ENCODE measurements at places on chromosomes 16 and 17.
A peak's percentile ranks its signal among the peaks of the same experiment; 100 is the strongest.

DNA sequence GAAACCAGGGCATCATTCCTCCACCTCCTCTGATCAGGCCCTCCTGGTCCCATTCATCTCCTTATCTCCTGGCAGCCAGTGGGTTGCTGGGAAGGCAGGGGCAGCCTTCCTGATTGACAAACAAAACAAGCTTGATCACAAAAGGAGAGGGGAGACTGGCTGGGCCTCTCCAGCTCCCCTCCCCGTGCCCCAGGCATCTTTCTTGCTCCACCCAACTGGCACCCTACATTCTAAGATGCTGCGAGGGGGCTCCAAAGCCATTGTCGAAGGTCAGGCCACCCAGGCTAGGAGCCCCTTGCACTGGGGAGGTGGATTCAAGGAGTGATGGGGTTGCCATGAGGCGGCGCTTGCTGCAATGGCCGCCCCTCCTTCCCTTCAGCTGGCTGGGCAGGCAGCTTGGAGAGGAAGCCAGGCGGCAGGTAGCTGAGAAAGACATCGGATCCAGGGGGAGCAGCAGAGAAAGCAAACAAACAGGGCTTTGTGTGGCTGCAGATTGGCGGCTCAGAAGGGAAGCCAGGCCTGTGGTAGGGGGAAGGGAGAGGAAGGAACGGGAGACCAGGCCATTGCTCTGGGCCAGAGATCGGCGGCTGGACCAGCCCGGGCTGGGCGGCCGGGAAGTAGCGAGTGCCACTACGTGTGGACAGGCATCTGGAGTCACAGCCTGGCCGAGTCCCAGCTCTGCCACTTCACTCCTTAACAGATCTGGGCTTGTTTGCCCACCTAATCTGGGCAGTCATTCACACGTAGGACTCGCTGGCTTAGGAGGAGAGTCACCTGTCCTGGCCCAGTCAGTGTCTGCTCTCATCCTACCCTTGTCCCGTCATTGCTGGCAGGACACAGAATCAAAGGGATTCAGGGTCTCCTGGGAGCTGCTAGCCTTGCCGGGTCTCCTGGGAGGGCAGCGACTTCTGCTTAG, 12.3 kb downstream of the RAI1 start:
- DNase-seq: no peak

DNA sequence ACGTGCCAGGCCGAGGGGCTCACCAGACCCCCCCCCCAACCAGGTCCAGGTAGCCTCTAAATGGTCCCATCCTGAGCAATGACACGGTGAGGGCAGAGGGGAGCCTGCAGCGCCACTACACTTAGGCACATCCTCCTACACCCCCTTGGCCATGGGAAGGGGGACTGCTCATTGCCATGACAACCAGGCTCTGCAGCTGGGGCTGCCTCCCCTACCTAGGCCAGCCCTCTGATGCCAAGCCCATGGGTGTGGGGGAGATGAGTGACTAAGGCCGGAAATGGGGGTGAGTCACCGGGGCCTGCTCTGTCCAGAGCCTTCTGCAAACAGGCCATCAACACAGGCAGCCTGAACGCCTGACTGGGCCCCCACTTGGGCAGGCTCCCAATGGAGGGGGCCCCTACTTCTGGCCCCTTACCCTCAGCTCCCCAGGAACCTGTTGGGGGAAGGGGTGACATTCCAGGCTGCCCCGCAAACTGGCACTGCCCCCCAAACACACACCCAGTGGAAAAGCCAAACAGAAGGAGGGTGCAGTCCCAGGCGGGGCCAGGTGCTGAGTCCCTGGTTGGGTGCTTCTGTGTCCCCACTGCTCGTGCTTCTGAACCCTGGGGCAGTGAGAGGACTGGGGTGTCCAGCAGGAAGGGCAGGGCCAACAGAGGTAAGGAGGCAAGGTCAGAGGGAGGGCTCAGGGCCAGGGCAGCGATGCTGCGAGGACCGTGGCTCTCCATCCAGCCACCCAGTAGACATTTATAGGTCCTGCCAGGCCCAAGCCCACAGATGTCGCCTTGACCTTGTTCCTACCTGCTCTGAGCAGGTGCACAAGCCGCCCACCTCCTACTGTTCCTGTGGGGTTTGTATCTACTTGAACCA, 8.2 kb downstream of the PLCD3 start:
- DNase-seq: no peak

DNA sequence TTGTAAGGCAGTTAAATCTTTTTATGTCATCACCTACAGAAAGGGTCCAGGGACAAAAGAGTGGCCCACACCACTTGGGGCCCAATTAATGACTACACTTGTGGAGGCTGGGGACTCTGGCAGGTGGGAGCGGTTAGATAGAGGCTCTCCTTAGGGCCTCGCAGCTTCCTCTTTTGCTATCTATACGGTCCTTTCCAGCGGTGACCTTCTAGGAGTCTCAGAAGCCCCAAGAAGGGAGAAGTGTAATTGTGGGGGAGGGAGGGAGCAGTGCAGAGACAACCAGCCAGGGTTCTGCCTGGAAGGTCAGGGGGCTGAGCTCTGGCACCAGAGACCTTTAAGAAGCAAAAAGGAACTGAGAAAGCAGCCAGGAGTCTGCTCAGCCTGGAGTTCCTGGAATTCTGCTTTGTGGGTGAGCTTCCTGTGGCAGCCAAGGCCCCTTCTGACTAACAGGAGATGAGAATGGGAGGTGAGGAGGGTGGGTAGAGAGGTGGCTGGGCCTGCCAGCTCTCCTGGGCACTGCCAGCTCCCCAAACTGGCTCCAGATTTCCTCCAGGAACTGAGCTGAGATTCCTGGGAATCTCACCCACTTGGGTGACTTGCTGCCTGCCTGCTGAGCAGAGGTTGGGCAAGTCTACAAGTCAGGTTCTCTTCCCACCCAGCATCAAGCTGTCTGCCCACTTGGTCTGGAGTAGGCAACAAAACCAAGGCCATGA, 16.3 kb upstream of the MAP3K14 start:
- DNase-seq: no peak

GRCh38 chr17:74995847-74996246, 8.4 kb downstream of the CDR2L start:
- no peak for DNase-seq

DNA sequence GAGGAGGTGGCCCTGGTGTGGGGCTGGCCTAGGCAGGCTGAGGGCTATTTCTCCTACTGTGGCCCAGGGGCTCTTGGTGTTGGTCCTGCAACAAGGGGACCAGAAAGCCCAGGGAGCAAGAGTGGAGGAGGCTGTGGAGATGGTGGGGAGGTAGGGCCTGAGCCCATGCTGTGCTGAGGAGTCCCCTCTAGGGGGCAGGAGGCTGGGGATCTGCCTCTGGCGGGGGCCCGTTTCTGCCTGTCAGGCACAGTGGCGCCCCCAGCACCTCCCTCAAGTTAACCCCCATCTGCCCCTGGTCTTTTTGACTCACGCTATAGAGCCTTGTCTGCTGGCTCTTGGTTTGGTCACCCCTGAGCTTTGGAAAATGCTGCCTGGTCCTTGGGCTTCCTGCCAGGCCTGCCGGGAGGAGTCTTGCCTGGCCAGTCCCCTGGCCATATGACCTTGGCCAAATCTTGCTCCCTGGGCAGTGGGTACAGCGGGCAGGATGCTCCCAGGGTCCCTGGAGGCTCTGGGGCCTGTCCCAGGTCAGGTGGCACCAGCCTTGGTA, 5.9 kb downstream of the BAIAP2 start:
- no peak for DNase-seq

- no peak for DNase-seq
Observed at GRCh38 chr16:51801635-51802034, 650.6 kb upstream of the SALL1 start.

- no peak for DNase-seq
Observed at GRCh38 chr16:81458827-81459598, 14.4 kb downstream of the CMIP start.

DNA sequence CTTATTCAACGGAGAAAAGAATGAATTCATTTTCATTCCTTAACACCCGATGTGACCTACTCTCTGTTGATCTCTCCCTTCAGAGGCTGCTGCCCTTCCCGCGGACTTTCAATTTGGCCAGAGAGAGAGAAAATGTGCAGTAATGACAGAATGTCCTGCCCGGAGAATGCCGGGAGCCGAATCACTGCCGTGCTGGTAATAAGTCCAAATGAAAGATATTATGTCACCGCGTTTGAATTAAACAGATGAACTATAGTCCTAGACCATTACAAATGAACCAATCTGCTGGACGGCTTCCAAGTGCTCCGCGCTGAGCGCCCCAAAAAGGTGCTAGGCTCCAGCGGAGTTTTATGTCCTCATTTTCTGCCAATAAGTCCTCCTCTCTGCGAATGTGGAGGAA, 14.7 kb upstream of the C16orf82 start:
- DNase-seq: no peak

DNA sequence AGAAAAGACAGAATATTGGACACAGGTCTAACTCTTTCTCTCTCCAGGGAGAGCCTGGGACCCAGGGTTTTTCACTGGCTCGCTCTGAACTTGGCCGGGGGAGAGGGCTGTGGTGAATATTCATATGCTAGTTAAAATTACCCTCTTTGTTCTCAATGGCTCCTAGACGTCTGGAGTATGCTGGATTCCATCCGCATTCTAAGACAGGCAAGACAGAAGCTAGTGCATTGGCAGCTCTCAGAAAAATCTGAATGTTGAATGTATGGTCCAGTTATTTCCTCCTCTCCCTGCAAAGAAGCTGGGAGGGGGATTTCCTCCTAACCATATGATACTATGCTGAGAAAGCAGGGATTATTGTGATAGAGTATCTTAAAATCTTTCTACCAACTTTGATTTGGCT, 5.6 kb upstream of the KRT34 start:
- DNase-seq: no peak

DNA sequence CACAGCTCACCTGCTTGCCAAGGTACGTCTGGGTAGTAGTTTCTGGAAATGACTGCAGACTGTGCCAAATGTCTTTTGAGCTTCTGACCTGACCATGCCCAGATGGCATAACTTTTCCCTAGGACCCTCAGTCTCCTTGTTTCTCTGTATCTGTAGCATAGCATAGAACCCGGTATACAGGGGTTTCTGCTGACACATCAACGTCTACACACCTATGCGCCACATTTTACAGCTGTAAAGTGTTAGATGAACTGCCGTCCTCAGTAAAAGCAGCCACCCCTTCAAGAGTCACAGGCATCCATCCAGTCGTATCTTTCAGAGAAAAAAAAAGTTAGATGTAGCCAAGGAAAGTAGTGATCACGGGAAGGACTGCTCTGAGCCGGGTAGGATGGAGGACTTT, 17.4 kb downstream of the KCTD2 start:
- DNase-seq: no peak

GRCh38 chr17:28518132-28518531, 12.0 kb downstream of the FOXN1 start:
- no peak for DNase-seq

DNA sequence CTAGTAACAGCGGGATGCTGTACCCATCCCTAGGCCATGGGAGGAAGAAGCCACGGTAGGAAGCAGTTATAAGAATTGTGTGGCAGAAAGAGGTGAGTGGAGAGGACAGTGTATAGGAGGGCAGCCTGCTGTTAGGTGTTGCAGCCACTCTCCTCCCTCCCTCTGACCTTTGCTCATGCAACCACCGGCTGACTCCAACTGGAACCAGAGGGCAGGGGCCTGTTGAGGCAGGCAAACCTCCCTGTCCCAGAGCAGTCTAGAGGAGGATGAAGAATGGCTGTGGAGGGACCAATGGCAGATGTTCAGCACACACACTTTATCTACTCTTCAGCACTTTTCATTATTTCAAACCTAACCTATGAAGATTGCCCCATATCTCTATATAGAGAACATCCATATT, 2.2 kb downstream of the TXNL4B start:
- DNase-seq: no peak

GRCh38 chr16:22684574-22685458, 129.1 kb upstream of the HS3ST2 start:
- no peak for DNase-seq

GRCh38 chr17:64209983-64210382, 53.1 kb downstream of the TEX2 start:
- no peak for DNase-seq

- no peak for DNase-seq
Observed at GRCh38 chr16:9327253-9327652, 235.8 kb downstream of the HAPSTR1 start.

- DNase-seq: no peak
Observed at GRCh38 chr16:85384833-85385462, 228.2 kb upstream of the GSE1 start.

- DNase-seq: no peak
Observed at GRCh38 chr16:30668393-30668792, 10.2 kb downstream of the FBRS start.

GRCh38 chr16:19601083-19601976, 45.8 kb downstream of the VPS35L start:
- DNase-seq: peak; percentile 7

- no peak for DNase-seq
Observed at GRCh38 chr16:30893417-30893743, 497 bp downstream of the BCL7C start.

DNA sequence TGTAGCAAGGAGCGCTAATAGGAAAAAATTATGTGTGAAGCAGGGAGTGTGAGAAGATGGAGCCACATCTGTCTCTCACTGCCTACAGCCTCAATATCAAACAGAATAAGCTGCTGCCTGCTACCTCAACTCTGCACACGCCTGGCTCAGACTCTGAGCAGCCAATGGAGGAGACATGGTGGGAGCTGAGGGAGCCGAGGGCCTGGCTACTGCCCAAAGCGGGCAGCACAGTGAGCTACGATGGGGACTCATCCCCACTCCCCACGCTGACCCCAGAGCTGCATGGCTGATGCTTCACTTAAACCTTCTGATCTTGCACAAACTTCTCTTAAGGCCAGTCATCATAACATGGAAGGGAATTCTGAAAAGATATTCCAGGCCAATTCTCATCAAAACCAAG, 11.1 kb upstream of the FLYWCH2 start:
- DNase-seq: no peak

DNA sequence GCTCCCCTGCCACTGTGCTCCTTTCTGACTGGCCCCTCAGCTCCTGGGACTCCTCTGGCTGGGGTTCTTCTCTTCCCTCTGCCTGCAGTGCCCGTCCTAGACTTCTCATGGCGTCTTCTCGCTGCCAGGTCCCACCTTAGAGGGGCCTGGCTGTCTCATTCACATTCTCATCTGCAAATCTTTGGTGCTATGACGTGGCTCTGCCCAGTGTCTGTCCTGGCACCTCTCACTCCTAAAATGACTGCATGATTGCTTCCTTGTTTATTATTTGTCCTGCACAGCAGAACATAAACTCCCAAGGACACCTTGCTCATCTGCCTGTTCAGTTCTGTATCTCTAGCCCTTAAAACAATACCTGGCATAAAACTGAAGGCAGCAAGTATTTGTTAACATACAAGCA, 18.5 kb upstream of the ALDH3A2 start:
- DNase-seq: no peak

GRCh38 chr16:74931445-74931844, 53.5 kb downstream of the WDR59 start:
- no peak for DNase-seq

GRCh38 chr17:31266042-31266441, 31.0 kb downstream of the OMG start:
- DNase-seq: no peak

- DNase-seq: no peak
Observed at GRCh38 chr16:27287887-27288286, 19.3 kb upstream of the NSMCE1 start.
